ENCODE measurements at places on chromosomes 16 and 17. TPM values are rescaled to one million over a fixed set of nuclear protein-coding genes. Genes with fewer than 3 reads are reported as not detected.

GRCh38 chr17:35539659-35540026, 2.2 kb upstream of the SLFN12L start:
- no peak for DNase-seq

Gene ALOX12B
- not detected for total RNA-seq

GRCh38 chr16:30946671-30947540, 2.0 kb upstream of the ORAI3 start:
- DNase-seq = no peak

DNA sequence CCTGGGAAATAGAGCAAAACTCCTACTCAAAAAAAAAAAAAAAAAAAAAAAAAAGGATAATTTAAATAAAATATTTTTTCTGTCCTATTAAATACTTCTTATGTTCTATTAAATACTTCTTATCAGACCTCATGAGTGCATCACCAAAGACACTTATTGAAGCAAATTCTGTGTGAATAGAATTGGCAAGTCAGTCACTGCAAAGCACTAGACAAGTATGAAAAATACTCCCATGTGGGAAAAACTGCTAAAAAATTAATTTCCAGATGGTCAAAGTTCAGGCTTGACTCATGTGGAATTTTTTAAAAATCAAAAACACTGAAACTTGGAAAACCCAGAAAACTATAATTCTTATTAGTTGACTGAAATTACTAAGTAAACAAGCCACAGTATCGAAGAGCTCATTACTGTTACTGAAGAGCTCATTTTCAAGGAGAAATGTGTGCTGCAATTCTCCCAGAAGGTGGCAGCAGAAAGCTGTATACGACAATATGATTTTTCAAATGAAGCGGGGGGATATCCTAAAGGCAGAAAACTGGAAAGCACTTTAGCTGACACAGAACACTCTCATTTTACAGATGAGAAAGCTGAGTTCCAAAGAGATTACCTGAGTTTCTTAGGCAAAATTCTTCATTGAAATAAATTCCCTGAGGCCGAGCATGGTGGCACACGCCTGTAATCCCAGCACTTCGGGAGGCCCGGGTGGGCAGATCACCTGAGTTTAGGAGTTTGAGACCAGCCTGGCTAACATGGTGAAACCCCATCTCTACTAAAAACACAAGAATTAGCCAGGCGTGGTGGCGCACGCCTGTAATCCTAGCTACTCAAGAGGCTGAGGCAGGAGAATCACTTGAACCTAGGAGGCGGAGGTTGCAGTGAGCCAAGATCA, 15.9 kb upstream of the FBXO47 start:
- no peak for DNase-seq

- no peak for DNase-seq
Measured at GRCh38 chr17:28811651-28812090, 30.9 kb downstream of the FAM222B start.

DNA sequence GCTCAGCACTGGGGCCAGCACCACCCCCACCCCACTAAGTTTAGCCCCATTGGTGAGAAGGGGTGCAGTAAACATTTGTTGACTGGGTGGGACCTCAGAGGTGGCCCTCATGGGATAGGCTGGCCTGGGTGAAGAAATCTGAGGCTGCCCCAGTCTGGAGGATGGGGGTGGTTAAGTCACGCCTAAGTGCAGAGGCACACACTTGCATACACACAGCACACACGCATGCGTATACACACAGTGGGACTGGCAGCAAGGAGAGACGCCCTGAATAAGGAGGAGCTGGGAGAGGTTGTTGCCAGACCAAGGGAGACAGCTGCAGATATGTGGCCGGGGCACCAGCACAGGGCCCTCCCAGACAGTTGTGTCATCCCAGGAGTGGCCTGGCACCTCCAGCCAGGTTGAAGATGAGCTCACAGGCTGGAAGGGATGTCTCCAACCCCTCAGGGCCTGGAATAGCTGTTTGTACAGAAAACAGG, 3.0 kb upstream of the BCAR1 start:
- no peak for DNase-seq

Gene NXN
- total RNA-seq = 11.4 TPM

DNA sequence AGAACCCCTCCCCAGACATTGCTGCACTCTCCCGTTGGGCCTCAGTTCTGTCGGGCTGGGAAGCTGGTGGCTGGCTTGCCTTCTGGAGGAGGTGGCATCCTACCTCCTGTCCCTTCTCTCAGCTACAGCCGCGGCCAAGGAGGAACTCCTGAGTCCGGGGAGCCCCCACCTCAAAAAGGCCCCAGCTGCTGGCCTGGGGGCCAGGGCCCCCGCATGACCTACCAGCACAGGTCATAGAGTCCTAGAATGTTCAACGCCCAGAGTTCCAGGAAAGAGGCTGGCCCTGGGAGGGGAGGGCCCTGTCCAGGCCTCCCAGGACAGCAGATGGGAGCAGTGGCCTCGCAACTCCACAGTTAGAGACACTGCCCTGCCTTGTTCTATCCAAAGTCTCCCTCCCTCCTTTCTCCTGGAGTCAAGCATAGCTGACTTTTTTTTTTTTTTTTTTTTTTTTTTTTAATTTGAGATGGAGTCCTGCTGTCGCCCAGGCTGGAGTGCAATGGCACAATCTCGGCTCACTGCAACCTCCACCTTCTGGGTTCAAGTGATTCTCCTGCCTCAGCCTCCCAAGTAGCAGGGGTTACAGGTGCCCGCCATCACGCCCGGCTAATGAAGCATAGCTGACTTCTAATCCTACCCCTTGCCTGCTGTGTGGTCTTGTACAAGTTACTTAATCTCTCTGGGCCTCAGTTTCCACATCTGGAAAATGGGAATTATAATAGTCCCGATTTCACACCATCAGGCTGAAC, 7.1 kb downstream of the CARHSP1 start:
- DNase-seq = no peak

- no peak for DNase-seq
Measured at GRCh38 chr17:48451489-48451888, 21.5 kb upstream of the SKAP1 start.
